ENCODE measurements at places on chromosomes 7 and 10.

DNA sequence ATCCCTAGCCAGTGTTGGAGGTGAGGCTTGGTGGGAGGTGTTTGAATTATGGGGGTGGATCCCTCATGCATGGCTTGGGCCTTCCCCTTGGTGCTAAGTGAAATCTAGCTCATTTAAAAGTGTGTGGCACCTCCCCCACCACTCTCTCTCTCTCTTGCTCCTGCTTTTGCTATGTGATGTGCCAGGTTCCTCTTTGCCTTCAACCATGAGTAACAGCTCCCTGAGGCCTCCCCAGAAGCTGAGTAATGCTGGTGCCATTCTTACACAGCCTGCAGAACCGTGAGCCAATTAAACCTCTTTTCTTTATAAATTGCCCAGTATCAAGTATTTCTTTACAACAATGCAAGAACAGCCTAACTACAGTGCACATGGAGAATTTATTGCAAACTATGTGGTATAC lies 188.8 kb upstream of the POT1 start:
- DNase-seq = no peak

GRCh38 chr7:15433151-15433550 lies 128.7 kb downstream of the AGMO start:
- DNase-seq = no peak

- no peak for DNase-seq
Observed at GRCh38 chr10:119669975-119670640, 18.9 kb downstream of the BAG3 start.

- no peak for DNase-seq
Observed at GRCh38 chr10:125169279-125169678, 8.9 kb upstream of the CTBP2 start.

DNA sequence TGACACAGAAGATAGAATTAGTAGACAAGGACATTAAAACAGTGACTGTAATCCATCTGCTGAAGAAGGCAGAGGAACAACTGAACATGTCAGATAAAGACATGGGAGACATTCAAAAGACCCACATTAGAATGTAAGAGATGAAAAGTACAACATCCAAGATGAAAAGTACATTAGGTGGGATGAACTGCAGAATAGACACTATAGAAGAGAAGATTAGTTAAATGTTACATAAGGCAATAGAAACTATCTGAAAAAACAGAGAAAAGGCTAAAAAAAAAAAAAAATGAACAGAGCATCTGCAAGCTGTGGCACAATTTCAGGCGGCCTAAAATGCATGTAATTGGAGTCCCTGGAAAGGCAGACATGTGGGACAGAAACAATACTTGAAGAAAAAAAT lies 21.6 kb downstream of the NUB1 start:
- no peak for DNase-seq

GRCh38 chr10:67079126-67079525 lies 153.3 kb downstream of the LRRTM3 start:
- no peak for DNase-seq

DNA sequence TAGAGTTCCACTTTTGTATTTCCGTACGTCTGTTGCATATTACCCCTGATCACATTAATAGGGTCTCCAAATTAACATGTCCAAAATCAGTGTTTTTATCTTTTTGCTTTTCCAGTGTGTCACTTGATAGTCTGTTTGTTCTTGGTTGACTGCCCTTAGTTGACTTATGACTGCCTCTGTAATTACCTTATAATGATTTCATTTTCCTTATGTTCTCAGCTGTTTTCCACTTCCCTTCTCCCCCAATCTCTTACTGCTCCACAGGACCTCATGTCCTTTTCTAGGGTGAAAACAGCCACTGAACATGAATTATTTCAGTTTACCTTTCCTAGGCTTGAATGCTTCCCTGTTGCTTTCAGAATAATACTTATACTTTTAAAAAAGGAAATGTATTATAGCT lies 54.7 kb downstream of the MAPK8 start:
- no peak for DNase-seq

GRCh38 chr7:11458736-11459483 lies 373.1 kb downstream of the THSD7A start:
- DNase-seq = no peak

DNA sequence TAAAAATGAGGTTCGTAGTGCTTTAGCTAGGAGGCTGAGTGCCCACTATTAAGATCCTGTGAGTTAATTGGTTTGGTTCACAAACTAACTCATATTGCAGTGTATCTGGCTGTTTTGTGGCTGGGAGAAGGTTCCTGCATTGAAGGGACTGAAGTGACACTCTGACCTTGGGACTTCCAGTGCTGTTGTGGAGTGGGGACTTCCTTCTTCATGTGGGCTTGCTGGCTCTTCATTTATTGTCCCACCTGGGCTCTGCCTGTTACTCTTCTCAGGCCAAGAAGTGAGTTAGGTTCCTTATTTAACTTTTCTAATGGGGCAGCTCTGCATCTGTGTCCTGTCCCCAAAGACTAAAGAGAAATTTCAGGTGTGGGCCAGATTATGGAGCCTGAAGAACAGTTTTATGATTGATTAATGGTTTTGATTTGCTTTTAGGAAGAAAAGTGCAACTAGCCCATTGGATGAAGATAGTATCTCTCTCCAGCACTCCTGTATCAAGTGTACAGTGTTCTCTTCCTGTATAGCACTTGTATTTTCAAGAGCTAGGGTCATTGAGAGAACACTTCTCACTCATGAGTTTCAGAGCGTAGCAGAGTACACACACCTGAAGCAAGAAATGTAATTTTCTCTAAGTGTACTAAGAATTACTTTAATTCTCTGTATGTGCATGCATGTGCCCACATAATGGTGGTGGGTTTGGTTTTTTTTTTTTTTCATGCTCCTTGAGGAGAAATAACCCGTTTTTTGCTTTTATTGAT lies 54.8 kb downstream of the AUTS2 start:
- no peak for DNase-seq

GRCh38 chr7:38311329-38311937 lies 38.0 kb upstream of the TARP start:
- no peak for DNase-seq

DNA sequence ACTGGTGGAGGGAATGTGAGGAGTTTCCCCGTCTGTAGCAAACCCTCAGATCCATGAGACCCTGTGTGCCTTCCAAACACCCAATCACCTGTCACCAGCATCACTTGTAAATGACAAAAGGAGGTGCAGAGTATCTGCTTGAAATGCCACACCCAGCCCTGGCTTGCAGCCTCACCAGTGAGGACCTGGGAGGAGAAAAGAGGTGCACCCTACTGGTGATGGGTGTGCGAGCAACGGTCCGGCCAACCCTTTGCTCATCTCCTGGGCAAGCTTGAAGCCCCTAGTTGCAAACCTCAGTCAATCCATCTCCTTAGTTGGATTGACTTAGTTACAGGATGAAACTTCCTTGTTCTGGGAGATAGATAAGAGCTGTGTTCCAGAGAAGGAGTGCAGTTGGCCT lies 62.4 kb upstream of the WAPL start:
- no peak for DNase-seq

GRCh38 chr7:149624006-149624405 lies 126.4 kb upstream of the ZNF746 start:
- peak; percentile 27 for DNase-seq

GRCh38 chr10:119441151-119441821 lies 101.2 kb downstream of the RGS10 start:
- no peak for DNase-seq

GRCh38 chr7:155299535-155300202 lies 2.0 kb downstream of the INSIG1 start:
- no peak for DNase-seq

- no peak for DNase-seq
Observed at GRCh38 chr7:48250441-48250951, 79.2 kb downstream of the ABCA13 start.

GRCh38 chr10:130929422-130930325 lies 381.8 kb downstream of the TCERG1L start:
- DNase-seq = no peak

DNA sequence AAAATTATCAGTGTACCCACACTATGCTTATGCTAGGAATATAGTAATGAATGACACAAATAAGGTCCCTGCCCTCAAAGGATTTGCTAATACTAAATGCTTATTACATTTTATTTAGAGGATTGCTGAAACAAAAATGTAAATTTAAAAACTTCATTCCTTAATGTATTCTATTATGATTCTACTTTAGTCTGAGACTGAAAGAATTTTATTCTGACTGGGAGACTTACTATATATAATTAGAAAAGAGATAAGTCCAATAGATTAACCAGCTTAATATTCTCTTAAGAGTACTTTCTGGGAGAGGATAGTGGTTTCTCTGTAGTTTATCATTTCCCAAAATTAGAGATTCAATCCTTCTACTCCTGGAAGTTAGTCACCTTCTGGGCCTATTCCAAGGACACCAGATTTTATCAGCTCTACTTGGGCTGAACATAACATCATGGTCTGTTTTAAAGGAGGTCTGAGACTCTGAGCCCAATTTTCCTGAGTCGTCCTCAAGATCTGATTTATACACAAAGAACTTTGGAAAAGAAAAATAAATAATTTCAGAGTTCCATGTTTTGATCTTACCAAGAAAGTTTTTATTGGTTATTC lies 41.1 kb downstream of the ASZ1 start:
- no peak for DNase-seq

DNA sequence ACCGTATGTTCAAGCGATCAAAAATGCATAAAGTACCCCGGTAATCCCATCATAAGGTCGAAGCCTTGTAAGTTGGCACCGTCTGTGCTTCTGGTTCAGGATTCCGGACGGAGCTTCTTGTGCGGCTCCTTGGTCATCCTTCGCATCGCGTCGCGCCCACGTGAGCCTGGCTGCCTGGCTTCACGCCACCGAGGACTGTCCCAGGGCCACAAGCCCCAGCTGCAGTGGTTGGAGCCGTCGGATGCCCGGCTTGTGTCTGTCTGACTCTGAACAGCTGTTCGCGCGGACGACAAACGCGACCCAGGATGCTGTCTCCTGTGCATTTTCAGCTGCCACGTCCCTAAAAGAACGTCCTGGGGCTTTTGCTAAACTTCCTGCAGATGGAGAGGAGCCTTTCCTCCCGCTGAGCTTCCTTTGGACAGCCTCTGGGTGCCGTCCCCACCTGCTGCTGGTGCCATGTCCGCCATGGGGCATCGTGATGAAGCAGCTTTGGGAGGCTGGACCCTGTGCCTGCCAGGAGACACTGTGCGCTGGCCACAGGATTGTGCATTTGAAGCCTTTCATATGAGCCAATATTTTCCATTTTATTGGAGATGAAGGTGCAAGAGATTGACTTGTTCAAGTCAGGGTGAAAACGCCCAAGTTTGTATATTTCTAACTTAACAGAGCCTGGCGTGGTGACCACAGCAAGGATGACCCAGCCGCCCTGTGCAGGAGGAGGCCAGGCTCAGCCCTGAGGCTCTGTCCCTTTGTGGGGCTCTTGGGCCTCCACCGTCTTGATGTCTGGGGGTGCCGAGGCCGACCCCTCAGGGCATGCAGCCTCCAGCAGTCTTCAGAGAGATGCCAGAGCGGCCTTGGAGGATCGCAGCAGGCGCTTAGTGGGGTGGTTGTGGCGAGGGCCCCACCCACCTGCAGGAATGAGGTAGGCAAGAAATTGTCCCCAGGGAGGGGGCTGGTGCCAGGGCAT lies 6.7 kb upstream of the JAKMIP3 start:
- no peak for DNase-seq

DNA sequence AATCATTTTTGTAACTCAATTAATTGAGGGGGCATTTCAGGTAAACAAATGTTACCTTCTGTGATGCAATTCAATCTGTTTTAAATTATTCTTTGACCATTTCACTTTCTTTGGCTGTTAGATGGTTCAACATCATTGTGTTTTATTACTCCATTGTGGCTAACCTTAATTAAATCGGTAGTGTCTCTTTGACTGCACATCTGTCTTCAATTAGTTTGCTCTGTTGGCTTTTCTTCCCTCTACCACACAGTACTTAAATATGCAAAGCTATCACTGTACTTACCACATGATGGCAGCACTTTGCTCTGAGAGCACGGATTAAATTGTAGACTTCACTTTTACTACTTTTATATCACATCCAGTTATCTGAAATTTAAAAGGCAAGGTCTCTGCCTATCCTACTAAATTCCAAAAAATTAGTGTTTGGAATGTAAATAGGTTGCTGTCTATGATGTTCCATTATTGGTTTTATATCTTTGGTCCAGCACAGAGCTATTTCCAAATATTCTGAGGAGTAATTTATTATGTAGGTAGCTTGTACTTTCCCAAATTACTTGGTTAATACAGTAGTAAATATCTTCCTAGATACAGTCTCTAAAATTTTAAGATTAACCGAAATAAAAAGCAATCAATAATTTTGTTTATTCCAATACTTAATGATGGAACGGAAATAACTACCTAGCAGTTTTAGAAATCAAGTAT lies 352.0 kb downstream of the PCLO start:
- no peak for DNase-seq

DNA sequence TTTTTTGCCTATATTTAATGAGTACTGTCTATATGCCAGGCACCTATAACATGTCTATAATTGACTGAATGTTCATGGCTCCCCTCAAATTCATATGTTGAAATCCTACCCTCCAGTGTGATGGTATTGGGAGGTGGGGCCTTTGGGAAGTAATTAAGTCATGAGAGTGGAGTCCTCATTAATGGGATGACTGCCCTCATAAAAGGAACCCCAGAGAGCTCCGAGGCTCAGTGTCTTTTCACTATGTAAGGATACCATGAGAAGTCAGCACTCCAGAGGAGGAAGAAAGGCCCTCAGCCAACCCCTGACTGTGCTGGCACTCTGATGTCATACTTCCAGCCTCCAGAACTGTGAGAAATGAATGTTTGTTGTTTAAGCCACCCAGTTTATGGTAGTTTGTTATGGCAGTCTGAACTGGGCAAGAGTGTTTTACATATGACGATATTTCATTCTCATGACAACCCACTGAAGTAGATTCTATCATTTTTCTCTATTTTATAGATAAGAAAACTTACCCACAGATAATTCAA lies 61.1 kb upstream of the PCGF5 start:
- no peak for DNase-seq

DNA sequence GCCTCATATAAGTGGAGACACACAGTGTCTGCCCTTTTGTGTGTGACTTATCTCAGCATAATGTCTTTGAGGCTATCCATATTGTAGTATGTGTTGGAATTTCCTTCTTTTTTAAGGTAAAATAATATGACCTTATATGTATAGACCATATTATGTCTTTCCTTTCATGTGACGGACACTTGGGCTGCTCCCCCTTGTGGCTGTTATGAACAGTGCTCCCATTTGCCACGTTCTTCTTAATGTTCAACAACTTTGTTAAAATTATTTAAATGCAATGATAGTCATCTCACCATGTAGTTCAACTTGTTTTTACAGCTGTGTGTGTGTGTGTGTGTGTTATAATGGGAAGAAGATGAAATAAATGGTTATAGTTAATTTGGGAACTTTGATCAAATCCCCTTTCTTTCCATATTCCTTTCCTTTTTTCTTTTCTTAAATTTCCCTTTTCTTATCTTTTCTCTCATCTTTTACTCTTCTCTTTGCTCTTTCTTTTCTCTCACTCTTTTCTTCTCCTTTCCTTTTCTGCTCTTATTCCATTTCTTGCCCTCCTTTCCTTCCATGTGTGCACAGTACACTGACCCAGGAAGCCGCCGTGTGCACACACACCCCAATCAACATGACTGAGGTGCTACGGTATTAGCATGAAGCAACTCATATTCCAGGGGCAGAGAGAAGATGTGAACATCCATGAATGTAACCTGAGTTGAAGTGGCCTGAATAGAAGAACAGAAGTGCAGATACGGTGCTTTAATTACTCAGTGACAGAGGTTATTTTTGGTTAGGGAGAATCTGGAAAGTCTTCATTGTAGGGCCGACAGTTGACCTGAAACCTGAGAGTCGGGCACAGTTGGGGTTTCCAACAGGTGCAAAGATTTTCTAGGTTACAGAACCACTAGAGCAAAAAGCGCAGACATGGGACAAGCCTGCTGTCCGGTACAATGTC lies 596.6 kb downstream of the SDK1 start:
- no peak for DNase-seq

Data from activated T-helper 1 cell treated with Interleukin-2 at 50 U/mL for 16 hours (primary cell).